ENCODE measurements at places on chromosomes 4 and X.

- no peak for DNase-seq
Observed at GRCh38 chr4:10260777-10261176, 144.2 kb upstream of the WDR1 start.

GRCh38 chr4:173288698-173289352, 45.3 kb downstream of the HMGB2 start:
- DNase-seq, result no peak

GRCh38 chrX:111348429-111348828, 63.6 kb downstream of the DCX start:
- no peak for DNase-seq

- no peak for DNase-seq
Observed at GRCh38 chr4:47519239-47519883, 34.3 kb downstream of the ATP10D start.

DNA sequence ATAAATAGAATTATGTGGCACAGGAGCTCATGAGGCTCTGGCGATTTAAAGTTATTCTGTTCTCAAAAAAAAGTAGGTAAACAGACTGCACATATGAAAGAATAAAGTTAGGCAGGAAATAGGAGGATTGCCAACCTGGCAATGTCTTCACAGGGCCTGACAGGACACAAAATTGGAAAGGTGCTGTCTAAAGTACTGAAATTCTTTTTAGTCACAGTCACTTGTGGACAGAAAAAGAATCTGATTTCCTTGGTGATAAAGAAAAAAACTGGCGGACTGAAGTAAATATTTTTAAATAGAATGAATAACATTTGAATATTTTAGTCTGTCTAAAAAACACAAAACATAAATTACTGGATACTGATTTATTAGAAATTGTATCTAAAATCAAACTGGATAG, 124.4 kb downstream of the VEGFC start:
- DNase-seq, result no peak

DNA sequence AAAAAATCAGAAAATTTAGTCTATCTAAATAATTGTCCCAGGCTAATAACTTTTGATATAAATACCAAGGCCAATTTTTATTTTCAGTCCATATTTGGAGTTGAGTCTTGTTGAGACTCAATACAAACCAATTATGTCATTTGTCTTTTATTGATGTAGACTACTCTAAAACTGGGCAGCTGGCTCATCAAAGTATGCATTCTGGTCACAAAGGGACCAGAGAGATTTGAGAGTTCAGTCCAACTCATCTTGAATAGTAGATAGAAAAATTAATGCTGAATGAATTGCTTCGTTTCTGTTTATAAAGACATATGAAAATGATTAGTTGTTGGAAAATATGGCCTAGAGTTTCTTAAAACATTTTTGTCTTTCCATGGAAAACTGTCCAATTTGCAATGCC, 412.5 kb upstream of the KLHL4 start:
- no peak for DNase-seq

DNA sequence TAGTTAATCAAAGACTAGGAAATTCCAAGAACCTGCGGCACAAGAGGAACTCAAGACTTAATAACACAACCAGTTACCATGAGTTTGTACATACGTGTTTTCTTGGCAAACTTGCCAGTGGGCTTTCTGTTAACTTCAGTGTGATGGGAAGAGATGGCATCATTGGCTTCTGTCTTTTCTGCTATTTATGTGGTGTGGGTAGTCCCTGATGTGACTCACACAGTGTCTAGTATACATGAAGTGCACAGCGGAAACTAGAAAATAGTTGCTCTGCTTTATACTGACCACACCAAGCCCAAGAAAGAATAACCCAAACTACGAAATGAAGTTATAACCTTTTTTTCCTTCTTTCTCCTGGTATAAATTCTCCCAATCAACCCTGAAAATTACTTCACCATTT, 24.5 kb downstream of the DAPP1 start:
- no peak for DNase-seq

- peak; percentile 17 for DNase-seq
Observed at GRCh38 chr4:153649572-153649991, 34.5 kb upstream of the TLR2 start.

GRCh38 chr4:122689972-122690371, 42.5 kb upstream of the BBS12 start:
- DNase-seq, result peak; percentile 64

GRCh38 chr4:107993969-107994368, 4.3 kb downstream of the HADH start:
- DNase-seq, result no peak

DNA sequence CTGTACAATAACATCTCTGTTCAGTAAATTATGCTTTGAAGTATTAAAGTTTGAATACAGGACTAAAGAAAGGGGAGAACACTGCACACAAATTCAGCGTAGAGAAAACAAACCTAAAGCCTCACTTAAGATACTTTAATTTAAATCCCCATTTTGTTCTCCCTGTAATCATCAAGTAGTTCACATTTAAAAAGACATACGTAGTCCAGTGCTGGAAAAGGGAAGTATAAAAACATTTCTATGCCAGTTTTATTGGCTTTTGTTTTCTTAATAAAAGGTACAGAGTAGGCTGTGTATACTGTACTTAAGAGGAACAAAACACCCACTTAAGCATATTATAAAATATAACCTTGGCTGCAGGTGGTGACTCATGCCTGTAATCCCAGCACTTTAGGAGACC, 101.6 kb downstream of the FGF16 start:
- no peak for DNase-seq

GRCh38 chr4:24753519-24753918, 41.9 kb upstream of the SOD3 start:
- DNase-seq, result no peak

- no peak for DNase-seq
Observed at GRCh38 chr4:821181-821591, 4.7 kb downstream of the CPLX1 start.

- no peak for DNase-seq
Observed at GRCh38 chr4:87121341-87122065, 98.9 kb downstream of the KLHL8 start.

DNA sequence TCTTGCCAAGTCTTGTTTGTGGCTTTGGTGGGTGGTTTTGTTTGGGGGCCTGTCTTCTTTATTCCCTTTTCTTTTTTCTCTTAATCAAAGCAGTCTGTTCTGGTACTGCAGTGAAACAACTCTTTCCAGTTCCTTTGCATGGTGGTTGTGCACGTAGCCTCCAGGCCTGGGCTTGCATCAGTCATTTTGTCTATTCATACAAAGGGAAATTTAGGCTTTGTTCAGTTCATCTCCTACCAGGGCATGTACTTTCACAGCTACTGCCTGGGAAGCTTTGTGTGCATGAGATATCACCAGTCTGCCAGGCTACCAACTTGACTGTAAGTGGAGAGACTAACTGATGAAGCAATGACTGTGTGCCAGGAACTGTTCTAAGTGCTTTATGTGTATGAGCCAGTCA, 8.5 kb downstream of the TRIM2 start:
- DNase-seq, result no peak

GRCh38 chr4:111776561-111776960, 368.7 kb upstream of the FAM241A start:
- no peak for DNase-seq

GRCh38 chr4:125808570-125808969, 493.8 kb downstream of the FAT4 start:
- no peak for DNase-seq

Data from activated CD4-positive, alpha-beta T cell treated with anti-CD3 and anti-CD28 coated beads for 48 hours (primary cell).